ENCODE measurements at places on chromosomes 4 and X.
A peak's percentile ranks its signal among the peaks of the same experiment; 100 is the strongest.

DNA sequence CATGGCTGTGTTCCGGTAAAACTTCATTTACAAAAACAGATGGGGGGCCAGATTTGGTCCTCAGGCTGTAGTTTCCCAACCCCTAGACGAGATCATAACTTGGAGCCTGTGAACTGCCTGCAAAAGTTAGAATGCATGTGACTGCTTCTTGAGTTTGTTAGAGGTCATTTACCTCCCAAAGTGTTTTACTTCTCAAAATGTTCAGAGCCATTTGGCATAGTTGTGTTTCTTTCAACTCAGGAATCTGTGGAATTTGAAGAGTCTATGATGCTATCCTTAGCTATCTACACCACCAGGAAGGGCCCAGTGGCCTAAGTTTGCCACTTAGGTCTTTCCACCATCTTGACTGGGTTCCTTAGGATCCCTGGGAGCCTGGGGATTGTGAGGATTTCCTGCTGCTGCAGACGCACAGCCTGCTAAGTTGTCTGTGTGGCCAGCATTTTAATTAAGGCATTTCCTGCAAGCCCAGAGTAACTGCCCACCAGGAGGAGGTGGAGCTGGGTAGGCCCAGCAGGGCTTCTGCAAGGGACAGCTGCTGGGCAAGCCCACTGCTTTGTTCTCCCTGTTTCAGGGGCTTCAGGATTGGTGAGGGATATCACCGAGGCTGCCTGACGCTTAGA is 53.1 kb downstream of the CCNI start:
- no peak for DNase-seq

GRCh38 chr4:155999725-156000124 is 46.1 kb upstream of the CTSO start:
- no peak for DNase-seq

DNA sequence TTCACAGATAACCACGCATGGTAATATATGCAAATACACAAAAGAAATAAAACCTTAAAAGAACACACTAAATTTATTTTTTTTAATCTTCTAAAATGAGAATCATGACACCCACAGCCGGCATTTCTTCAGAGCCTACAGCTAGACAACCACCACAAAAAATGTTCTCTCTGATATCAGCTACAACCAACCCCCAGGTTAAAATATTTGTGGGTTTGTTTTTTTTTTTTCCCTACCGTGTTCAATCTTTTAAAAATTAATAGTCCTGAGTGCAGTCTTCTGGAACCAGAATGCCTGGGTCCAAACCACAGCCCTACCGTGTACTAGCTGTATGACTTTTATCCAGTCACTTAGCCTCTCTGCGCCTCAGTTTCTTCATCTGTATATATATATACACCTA is 36.0 kb downstream of the MAML3 start:
- no peak for DNase-seq

- DNase-seq = no peak
These were observed 14.6 kb downstream of the PSAPL1 start for GRCh38 chr4:7419961-7420660.

GRCh38 chrX:22171287-22172060 is 101.2 kb upstream of the CBLL2 start:
- DNase-seq = no peak

DNA sequence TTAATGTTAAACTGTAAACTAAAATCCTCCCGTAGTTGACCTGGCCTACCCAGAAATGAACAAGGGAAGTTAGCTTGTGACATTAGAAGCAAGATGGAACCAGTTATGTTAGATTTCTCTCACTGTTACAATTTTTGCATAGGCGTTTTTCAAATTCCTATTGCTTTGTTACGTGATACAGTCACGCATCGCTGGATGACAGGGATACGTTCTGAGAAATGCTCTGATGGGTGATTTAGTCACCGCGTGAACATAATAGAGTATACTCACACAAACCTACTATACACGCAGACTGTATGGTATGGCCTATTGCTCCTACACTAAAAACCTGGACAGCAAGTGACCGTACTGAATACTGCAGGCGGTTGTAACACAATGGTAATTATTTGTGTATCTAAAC is 46.7 kb upstream of the PUDP start:
- no peak for DNase-seq

GRCh38 chr4:10346023-10346422 is 111.2 kb downstream of the ZNF518B start:
- DNase-seq = no peak

GRCh38 chr4:159526172-159526571 is 423.3 kb downstream of the RAPGEF2 start:
- no peak for DNase-seq

DNA sequence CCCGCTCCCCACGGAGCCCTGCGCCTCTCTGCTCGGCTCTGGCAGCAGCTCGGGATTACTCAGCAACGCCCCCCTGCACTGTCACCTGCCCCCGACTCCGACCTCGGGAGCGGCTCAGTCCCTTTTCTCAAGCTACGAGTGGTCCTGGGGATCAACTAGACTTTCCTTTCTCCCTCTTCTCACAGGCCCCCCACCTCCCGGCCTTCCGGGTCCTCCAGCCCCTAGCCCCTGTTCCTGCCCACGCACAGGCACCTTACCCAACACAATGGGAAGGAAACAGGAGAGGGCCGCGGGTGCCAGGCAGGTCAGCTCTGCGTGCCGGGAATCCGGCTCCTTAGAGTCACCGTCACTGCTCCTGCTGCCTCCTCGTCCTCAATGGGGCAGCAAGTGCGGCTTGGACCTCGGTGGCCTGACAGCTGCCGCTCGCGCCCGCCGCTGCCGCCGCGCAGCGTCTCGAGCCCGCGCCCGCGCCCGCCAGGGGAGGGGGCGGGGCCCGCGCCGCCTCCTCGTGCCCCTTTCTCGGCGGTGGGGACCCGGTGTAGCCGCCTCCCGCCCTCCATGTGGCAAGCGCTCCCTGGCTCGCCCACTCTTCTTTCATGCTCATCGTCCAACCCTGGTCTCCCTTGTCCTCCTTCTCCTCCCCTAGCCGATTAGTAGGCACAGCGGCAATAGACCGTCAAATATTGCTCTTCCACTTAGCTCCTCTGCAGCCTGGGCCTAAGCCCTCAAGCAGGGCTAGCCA is at the start of gene RAB9B:
Gene RAB9B (minus strand): TSS at position 455 of the 742 bp plus-strand sequence. CDS start 6,473 bp downstream, outside the sequence.
- no peak for DNase-seq

DNA sequence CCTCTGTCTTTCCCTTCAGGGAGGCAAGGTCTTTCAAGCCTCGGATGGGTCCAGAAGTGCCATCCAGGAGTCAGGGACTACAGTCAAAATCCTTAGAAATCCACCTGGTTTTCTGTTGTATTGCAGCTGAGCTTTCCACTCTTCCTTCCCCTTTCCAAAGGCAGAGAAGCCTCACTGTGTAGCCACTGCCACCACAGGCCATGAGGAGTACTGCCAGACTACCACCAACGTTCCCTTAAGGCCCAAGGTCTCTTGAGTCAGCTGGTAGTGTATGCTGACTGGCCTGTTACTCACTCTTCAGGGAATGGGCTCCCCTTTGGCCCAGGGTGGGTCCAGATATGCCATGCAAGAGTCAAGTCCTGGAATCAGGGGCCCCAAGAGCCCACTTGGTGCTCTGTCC is 1454.1 kb downstream of the PCDH19 start:
- DNase-seq = no peak

DNA sequence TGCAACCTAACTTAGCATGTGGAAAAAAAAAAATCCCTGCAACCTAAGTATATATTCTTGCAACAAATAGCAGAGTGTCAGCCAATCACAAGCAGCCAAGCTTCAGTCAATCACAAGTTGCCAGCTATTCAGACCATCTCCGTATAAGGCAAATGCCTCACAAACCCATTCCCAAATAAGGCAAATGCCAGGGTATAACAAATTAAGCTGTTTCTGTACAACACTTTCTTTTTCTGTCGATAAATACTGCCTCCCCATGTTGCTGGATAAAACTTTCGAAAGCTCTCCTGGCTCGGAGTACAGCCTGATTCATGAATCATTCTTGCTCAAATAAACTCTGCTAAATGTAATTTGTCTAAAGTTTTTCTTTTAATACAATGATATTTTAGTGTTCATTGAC is 460.7 kb upstream of the SMIM31 start:
- no peak for DNase-seq

DNA sequence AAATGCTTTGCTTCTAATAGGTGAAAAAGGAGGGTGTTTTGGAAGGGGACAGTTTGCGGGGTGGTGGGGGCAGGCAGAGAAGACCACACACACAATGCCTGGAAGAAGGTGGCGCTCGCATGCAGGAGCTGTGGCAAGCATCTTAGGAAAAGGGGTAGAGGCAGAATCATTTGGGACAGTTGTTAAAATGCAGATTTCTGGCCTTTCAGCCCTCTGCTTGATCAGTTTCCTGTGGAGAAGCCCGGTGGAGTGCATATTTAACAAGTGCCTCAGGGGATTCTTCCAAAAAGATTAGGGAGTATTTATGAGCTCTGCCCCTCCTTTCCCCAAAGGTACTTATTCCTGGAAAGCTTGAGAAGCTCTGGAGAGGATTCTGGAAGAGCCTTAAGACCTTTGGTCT is 4.8 kb downstream of the NOCT start:
- DNase-seq = no peak

DNA sequence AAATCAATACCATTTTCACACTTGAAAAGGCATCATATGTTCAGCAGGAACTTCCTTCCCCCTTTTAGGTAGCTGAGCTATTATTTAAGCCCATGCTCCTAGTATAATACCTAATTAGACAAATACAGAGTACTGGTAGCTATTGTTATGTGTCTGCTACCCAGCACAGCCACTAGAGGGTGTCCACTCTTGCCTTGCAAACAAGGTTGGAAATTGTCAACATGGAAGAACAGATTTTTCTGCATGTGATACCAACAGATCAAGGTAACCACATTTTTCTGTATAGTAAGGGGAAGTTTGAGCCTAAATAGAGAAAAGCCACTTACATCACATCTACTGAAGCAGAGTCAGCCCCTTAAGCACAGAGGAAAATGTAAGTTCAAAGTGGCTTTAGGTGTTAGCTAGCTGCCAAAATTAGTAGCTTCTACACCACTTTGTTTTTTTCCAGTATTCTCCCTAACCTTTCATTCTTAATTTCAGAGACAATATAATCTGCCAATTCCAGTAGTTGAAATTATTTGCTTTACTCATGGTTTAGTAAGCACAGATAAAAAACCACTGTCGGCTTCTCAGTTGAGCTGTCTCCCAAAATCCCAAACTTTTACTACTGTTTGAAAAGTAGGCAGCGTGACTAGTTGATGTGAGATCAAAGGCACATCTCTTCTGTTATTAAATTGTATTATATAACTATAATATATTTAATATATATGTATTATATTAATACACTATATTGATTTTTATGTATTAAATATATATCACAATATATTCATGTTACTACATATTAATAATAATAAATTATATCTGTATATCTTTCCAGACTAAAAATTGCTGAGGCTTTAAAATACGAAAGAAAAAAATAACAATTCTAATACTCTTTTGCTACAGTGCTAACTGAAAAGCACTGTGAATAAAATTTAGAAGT is 38.2 kb downstream of the EDNRA start:
- DNase-seq = peak; percentile 1

- DNase-seq = no peak
These were observed 110.0 kb downstream of the CBR4 start for GRCh38 chr4:168900080-168900479.

- DNase-seq = no peak
These were observed 11.1 kb downstream of the EXOC1L start for GRCh38 chr4:55830716-55831115.

DNA sequence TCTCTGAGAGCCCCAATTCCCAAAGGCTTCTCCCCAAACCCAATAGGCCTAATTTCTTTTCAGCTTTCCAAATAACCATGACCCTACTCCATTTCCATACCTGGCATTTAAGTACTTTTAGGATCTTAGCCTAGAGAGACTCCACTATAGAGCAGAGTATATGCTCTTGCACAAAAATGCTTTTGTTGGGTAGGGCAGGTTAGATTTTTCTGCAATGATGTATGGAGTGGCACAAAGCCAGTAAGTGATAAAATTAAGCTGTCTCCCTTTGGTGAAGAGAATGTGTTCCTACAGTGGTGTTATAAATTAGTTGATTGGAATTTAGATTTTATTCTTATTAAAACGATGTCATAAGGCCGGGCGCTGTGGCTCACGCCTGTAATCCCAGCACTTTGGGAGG is 124.9 kb downstream of the INPP4B start:
- DNase-seq = no peak
